ENCODE measurements at places on chromosomes 7 and 10.
A peak's percentile ranks its signal among the peaks of the same experiment; 100 is the strongest.

GRCh38 chr10:48762064-48763042 lies 77.7 kb downstream of the WDFY4 start:
- DNase-seq, result no peak

DNA sequence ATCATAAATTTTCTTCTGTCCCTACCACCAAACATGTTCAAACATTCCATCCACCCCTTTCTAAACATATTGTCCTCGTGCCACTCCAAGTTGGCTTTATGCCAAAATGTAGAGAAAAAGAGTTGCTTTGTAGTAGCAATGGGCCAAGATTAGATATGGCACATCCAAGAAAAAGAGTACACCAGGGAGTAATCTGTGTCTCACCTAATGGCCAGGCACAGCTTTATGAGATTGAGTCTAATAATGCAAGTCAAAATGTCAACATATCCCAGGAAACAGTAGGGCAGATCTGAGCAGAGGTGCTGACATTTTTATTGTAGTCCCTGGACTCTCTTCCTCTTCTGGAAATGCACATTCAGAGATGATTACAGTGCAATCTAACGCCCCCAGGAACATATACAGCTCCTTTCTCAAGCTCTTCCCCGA lies 5.7 kb upstream of the OR6V1 start:
- DNase-seq, result no peak

DNA sequence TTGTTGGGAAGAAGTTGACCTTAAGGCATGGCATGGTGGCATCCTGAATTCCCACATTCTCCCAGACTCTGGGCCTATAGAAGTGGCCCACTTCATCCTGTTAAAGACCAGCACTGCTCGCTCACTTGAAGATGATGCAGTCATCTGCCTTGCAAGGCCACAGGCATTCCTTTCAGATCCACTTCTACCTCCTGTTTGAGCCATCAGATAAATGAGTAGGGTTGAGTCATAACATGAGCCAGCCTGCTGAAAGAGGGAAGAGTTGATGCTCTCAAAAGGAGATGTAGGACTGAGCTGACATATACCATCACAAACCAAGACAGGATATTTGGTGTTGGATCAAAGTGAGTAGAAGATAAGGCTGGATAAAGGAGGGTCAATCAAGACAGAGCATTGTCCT lies 1.5 kb upstream of the EBLN1 start:
- no peak for DNase-seq

- no peak for DNase-seq
Observed at GRCh38 chr7:100893318-100893895, 2.3 kb downstream of the ACHE start.

- DNase-seq, result no peak
Observed at GRCh38 chr10:128848810-128849209, 618.2 kb upstream of the MGMT start.

DNA sequence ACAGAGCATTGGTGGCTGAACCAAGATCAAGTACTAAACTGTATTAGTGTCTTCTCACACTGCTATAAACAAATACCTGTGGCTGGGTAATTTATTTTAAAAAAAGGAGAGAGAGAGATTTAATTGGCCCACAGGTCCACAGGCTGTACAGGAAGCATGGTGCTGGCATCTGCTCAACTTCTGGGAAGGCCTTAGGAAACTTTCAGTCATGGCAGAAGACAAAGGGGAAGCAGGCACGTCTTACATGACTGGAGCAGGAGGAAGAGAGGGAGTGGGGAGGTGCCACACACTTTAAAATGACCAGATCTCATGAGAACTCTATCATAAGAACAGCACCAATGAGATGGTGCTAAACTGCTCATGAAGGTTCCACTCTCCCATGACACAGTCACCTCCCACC lies 95.2 kb upstream of the JCAD start:
- no peak for DNase-seq

DNA sequence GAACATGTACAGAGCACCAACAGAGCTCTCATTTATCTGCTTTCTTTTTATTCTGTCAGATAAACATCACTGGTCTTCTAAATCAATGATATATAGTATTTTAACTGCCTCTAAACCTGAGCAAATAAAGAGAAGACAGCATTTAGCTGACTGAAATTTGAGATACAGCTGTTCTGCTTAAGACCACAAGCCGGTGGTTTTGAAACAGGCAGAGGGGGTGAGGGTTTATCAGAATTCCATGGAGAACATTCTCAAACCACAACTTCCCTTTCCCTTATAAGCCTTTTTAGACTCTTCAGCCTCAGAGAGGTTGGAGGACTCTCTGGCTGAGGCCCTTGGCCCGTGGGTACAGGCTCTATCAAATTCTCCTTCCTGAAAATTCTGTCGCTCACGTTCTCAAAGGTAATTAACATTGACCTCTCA lies 87.4 kb upstream of the RSU1 start:
- DNase-seq, result peak; percentile 8

DNA sequence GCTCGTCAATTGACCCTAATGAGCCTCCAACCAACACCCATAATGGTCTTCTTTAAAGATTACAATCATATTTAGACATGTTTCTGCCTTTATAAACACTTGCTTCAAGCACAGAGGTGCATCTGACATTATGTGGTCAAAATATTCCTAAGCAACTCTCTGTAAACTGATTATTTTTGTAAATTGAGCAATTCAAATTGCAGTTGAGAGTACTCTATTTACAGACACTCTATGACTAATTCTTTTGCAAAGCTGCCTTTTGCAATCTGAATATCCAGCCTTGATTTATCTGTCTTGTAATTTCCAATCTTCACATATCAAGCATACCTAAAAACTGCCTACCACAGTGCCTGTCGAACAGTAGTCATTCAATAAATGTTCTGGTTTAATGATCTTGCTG lies 112.0 kb downstream of the PDE1C start:
- DNase-seq, result peak; percentile 7

GRCh38 chr7:128003787-128004186 lies 27.4 kb downstream of the LRRC4 start:
- DNase-seq, result no peak

DNA sequence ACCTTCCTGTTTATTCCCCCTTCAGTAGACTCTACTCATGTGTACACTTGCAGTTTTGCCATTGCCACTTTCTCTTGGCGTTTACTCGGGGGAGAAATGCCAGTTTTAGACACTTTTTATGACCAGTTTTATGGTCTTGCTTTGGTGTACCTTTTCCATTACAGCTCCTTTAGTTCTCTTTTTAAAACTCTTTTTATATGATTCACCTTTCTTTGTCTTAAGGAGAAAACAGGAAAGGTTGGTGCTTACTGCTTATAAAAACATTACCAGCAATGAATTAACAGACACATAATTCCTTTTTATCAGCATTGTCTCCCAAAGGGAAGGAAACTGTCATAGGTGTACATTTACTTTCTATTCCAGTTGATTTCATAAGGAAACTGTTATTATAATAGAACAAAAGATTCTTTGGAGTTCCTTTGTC lies 11.9 kb downstream of the TSPAN13 start:
- no peak for DNase-seq

DNA sequence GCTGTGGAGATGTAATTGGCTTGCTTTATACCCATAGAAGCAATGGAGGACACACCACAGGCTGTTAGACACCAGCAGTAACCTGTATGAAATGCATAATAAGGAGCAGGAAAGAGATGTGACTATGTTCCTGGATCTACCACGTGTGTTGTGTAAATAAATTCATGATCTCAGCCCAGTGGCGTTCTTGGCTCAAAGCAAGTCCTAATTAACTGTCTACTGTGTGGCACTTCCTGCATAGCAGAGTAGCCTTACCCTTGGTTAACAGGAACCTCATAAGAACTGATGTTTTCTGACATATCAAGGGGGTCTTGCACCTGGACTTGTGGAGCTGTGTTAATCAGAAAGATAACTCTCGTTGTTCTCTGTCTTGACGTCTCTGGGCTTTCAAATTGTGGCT lies 25.7 kb upstream of the FAM180A start:
- DNase-seq, result peak; percentile 29

- no peak for DNase-seq
Observed at GRCh38 chr7:41599760-41600159, 103.1 kb downstream of the INHBA start.

- peak; percentile 63 for DNase-seq
Observed at GRCh38 chr10:77501152-77501845, 136.3 kb downstream of the KCNMA1 start.

- DNase-seq, result no peak
Observed at GRCh38 chr10:130961506-130962239, 349.8 kb downstream of the TCERG1L start.

- no peak for DNase-seq
Observed at GRCh38 chr7:30312178-30312577, 27.8 kb downstream of the ZNRF2 start.

- no peak for DNase-seq
Observed at GRCh38 chr10:36202881-36203280, 560.8 kb upstream of the FZD8 start.

DNA sequence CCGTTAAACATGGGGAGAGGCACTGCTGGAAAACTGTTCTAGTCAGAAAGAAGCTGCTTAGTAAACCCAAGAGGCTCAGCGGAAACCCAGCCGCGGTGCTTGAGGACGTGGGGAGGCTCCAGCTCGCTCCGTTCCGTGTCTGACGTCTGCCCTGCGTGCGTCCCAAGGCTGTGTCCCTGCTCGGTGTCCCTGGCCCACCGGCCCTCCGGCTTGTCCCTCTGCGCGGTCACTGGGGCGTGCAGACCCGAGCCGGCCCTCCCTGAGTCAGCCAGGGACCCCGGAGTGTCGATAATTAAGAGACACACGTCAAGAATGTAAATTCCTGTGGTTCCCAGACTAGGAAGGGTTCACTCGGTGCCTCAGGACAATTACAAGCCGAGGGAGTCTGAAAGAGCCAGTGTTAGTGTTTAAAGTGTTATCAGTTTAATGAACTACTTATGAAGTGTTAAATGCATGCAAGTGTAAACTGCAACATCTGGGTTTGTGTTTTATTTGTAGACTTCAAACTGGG lies 98.9 kb downstream of the WDR11 start:
- no peak for DNase-seq

DNA sequence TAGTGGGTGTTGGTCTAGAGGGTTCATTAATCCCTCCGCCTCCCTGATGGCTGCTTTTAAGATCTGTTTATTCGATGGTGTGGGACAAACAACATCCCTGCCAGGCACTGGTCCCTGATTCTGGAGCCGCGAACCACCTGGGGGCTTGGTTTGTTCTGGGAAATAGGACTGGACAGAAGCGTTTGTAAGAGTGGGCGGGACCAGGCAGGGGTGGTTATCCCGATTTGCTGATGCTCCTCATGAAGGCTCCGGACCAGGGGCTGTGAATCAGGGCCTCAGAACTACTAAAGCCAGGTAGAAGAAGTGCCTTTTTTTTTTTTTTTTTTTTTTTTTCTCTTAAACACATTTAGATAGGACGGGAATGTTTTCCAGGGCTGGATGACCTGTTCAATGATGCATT lies 273.4 kb downstream of the WDR37 start:
- DNase-seq, result no peak

GRCh38 chr7:92874567-92874966 lies 38.2 kb upstream of the CDK6 start:
- DNase-seq, result no peak

DNA sequence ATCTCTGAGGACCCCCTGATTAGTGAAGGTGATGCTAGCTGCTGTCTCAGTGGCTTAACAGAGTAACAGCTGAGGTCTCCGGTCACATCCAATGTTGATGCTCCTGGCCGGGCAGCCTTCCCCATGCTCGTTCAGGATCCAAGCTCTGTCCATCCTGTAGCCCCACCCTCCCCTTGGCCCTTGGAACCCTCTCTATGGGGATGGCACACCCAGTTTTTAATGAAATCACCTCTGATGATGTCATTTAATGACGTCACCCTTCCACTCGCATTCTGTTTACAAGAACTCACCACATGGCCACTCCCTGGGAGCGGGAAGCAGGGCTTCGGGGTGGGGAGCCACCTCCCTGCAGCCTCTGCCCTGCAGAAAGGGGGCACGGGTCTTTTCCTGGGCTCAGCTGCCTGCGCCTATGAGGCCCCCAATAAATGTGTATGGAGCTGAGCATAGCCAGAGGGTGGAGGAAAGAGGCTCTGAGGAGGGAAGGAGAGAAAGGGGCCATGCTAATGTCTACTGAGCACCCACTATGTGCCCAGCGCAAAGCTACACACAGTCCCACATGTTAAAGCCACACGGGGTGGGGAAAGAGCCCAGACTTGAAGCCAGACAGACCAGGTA lies 95.5 kb downstream of the OAT start:
- DNase-seq, result no peak

- DNase-seq, result no peak
Observed at GRCh38 chr10:52663161-52663560, 109.4 kb downstream of the MBL2 start.

DNA sequence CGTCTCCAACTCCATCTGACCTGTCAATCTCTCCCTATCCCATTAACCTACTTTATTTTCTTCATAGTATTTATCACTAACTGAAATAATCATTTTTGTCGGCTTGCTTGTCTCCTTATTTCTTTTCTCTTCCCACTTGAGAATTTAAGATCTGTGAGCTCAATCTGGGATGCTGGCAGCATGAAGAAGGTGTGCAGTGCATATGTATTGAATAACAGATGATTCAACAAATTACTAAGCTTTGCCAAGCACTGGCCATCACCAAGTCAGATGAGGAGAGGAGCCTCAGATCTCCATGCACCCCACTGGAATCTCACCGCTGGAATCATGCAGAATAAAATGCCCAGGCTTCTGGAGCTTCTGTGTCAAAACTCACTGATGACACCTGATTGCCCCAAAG lies 47.6 kb upstream of the PPP1R3C start:
- no peak for DNase-seq

DNA sequence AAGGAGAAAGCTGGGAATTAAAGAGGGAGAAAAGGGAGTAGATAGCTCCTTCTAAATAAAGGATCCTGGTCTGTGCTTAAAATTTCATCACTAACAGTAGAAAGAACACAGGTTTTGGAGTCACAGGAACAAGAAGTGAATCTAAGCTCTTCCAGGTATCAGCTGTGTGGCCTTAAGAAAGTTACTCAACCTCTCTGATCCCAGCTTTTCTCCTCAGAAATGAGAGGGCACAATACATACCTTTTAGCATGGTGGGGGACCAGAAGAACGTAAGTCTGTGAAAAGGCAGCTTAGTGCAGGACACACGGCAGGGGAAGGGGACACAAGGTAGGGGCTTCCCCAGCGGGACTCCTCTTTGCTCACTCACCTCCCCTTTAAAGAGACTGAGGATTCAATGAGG lies 13.4 kb downstream of the GFRA1 start:
- no peak for DNase-seq

DNA sequence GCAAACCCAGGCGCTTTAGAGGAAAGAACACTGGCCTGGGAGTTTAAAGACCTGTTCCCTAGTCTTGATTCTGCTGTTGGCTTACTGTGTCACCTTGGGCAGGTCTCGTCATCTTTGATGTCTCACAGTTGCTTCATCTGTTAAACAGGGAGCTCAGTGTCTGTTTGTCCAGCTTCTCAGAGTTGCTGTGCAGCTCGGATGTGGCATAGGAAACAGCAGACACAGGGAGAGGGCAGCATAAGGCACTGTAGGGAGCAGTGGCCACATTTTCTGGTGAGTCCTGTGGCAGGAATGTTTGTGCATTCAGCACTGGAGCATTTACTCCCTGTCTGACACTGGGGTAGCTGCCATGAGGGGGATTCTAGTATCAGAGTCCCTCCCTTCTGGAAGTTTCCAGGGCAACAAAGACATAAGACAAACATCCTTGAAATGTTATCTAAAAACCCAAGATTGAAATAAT lies 2.0 kb downstream of the REPIN1 start:
- DNase-seq, result no peak

GRCh38 chr7:33422825-33423645 lies 293.7 kb downstream of the BBS9 start:
- no peak for DNase-seq

All from AG04450 (cell line).